ENCODE measurements at places on chromosomes 3 and 15.
A peak's percentile ranks its signal among the peaks of the same experiment; 100 is the strongest.

DNA sequence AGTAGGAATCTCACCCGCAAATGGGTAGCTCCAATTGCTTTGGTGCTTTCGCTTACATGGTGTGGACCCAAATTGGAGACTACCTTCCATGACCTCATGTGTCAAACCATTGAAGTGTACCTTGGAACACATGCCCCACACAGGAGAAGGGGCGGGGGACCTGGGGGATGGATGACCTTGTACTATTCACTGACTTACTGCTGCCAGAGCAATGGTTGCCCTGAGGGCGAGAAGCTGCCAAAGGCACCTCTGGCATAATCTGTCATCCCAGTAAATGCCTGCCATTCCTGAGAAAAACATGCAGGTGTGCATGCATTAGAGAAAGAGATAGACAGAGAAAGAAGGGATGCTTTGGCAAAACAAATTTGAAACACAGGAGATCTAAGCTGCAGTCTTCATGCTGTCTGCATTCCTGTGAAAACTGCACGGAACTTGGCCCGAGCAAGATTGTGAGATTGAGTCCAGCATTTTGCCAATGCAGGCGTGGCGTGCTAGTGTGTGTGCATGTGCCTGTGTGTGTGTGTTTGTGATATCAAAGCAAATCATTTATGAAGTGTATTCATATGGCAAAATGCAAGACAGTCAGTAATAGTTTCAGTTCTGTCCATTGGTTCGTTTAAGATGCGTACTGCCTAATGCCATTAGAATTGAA lies 219.5 kb upstream of the MDFIC2 start:
- DNase-seq: no peak

DNA sequence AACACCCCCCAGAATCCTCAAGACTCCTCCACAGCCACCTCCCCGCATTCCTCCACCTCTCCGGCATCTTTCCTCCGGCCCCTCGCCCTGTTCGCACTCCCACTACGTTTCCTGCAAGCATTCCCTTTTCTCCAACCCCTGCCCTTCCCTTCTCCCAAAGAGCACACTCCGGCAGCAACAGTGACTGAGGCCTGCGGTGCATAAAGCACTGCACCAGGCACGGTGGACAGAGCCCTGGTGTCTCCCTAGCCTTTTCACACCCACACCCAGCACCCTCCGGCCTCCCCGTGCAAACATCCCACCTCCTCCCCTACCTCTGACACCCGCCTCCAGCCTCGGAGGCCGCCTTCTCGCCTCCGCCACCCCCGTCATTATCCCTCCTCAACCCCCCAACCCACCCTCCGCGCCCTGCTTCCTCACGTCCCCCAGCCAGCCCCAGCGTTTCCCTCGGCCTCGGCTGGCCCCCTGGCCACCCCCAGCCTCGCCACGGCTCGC lies 577 bp downstream of the ZNF148 start:
- peak; percentile 70 for DNase-seq

- DNase-seq: no peak
Observed at GRCh38 chr3:186003610-186004009, 65.8 kb upstream of the TRA2B start.

DNA sequence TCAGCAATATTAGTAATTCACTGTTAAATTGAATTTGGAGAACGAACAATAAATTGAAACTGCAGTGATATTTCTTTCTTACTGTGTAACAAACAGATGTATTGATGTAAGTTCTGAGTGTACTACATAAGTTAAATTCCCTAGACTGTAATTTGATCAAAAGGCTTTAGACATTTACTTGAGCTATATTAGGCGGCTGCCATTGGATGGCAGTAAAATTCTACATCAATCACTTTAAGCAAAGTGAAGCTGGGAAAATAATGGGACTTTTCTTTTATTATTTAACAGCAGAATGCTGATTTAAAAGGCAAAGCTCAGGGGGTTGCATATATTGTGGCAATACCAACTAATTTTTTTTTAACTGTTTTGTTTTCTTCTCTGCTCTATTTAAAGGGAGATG lies 212.6 kb upstream of the PLSCR5 start:
- no peak for DNase-seq

DNA sequence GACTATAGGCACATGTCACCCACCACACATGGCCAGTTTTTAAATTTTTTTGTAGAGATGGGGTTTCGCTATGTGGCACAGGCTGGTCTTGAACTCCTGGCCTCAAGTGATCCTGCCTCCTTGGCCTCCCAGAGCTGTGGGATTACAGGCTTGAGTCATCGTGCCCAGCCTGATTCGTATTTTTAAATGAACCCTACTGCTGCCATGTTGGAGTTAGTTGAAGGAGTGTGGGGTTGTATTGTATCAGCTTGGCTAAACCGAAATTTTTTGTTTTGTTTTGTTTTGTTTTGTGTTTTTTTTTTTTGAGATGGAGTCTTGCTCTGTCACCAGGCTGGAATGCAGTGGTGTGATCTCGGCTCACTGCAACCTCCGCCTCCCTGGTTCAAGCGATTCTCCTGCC lies 11.8 kb upstream of the ZNF770 start:
- DNase-seq: no peak

- no peak for DNase-seq
Observed at GRCh38 chr3:190117981-190118380, 2.7 kb downstream of the P3H2 start.

DNA sequence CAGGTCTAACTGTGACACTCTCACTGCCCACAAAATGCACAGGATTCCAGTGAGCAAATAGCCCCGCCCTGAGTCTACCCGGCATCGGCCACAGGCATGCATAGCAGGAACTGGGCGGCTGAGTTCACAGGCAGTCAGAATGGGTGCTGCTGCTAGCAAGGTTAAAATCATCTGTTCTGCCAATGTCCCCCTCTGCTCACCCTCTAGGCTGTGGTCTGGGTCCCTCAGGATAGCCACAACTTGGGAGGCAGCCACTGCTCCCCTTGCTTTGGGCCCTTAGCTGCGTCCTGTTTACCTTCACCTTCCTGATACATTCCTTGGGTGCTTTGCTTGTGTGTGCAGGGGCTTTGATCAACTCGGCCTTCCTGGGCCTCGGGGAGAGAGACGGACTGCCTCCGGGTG lies 232.9 kb upstream of the RGMA start:
- no peak for DNase-seq

- DNase-seq: no peak
Observed at GRCh38 chr3:189848395-189849040, 217.3 kb downstream of the TP63 start.

DNA sequence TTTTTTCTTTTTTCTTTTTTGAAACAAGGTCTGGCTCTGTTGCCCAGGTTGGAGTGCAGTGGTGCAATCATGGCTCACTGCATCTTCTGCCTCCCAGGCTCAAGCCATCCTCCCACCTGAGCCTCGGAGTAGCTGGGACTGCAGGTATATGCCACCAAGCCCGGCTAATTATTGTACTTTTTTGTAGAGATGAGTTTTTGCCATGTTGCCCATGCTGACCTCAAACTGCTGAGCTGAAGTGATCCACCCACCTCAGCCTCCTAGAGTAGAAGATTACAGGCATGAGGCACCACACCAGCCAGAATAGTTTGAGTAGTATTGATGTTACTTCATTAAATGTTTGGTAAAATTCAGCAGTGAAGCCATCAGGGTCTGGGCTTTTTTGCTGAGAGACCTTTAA lies 251.8 kb downstream of the CADM2 start:
- DNase-seq: no peak

DNA sequence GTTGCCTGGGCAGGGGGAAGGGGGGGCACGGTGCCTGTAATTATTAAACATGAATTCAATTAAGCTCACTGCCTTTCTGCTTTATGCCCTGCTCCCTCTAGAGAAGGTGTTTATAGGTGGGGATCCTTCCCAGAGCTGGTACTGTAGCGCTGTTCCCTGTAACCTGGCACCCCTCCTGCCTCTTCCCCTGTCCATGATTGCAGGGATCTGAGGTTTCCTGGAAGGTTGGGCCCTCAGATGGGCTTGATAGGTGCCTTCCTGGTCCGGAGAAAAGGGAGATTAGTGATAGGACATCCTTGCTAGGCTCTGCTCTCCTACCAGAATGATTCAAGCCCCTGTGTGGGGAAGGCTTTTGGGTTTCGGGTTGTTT lies 2.1 kb upstream of the FAM131A start:
- no peak for DNase-seq

All from suprapubic skin (tissue), 4 donors.